ENCODE measurements at places on chromosomes 16 and 17.

DNA sequence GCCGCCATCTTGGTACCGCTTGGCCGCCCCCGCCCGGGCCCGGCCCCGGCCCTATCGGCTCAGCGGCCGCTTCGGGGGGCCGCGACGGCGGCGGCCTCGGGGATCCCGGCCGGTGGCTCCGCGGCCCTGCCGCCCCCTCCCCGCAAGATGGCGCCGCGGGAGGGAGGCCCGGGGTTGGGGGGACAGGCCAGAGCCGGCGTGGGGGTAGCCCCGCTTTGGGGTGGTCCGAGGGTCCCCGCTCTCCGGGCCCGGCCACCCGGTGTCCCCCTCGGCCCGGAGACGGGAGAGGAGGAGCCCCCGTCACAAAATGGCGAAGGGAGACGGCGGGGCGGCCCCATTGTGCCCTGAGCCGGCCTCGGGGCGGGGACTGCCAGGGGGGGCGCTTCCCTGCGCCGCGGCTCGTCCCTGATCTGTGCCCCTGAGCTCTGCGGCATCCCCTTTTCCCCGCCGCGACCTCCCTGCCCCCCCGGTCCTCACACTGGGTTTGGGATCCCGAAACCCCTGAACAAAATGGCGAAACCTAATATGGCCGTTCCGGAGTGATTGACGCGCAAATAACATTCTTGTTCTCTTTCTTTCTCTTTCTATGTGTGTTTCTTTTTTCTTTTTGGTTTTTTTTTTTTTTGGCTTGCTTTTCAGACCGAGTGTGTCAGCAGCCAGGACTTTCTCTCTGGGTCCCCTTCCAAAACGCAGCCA is 986 bp downstream of the HAPSTR1 start:
- DNase-seq = peak; percentile 60

- no peak for DNase-seq
Measured at GRCh38 chr16:30876867-30877266, 17.0 kb downstream of the BCL7C start.

- DNase-seq = no peak
Measured at GRCh38 chr17:14135906-14136590, 66.7 kb downstream of the COX10 start.

GRCh38 chr16:19644877-19645276 is 73.2 kb downstream of the KNOP1 start:
- DNase-seq = no peak

DNA sequence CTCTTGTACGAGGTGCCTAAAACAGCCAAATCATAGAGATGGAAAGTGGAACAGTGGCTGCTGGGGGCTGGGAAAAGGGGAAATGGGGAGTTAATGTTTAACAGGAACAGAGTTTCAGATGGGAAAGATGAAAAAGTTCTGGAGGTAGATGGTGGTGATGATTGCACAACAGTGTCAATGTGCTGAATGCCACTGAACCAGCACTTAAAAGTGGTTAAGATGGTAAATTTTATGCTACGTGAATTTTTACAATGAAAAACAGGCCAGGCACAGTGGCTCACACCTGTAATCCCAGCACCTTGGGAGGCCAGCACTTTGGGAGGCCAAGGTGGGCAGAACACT is 130.4 kb downstream of the C16orf78 start:
- no peak for DNase-seq

GRCh38 chr17:75635610-75636202 is 2.5 kb downstream of the SMIM5 start:
- no peak for DNase-seq

DNA sequence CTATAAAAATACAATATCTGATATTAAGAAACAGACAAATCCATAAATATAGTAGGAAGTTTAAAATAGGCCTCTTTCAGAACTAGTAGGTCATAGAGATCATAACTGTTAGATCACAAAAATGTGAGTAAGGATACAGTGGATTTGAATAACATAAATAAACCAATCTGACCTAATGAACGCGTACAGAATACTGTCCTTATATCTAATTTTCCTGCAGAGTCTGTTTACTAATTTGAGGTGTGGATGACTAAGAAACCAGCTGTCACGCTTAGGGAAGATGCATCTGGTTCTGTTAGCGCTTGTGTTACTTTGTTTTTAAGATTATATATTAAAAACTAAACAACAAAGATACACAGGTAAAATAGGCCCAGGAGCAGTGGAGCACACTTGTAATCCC is 14.8 kb downstream of the CPD start:
- no peak for DNase-seq

GRCh38 chr17:81429821-81430551 is 34.7 kb downstream of the BAHCC1 start:
- no peak for DNase-seq

GRCh38 chr17:7137171-7137943 is 22.7 kb upstream of the ASGR2 start:
- DNase-seq = no peak

DNA sequence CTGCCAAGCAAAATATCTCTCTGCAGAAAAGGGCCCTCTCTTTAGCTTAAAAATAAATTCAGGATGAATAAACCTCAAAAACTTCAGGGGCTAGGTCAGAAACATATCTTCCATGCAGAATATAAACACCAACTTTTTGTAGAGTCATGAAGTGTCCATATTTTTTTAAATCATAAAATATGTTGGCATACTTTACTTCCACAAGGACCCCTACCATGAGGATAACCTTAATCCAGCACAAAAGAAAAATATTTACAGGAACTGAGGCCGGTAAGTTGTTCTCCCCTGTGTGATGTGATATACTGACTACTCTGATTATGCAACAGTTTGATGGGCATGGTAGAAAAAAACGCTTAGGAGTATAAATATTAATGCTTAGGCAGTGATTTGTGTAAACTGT is 264.8 kb upstream of the CDH11 start:
- no peak for DNase-seq

DNA sequence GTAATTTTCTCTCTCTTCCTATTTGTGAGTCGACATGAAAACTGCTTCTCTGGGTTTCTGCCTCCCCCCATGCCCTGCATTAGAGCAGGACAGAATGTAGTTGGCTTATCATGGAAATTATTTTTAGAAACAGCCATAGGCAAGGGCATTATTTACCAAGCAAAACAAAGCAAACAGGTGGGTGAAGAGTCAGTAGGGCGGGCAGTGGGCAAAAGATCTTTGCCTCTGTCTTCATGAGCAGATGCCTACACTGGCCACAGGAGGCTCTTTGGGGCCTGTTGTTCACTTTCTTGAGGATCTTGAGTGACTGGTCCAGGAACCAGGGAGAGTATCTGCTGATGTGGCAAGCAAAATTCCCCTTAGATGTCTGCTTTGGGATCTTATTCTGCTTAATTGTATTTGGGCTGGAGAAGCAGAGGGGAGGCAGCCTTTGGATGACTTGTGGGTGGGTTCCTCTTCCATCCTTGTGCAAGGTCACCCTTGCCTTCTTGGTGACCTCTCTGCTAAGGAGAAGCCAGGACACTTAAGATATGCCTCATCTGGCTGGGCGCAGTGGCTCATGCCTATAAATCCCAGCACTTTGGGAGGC is 42.5 kb upstream of the CLEC19A start:
- no peak for DNase-seq

- no peak for DNase-seq
Measured at GRCh38 chr17:53470626-53471025, 352.1 kb upstream of the KIF2B start.

- peak; percentile 67 for DNase-seq
Measured at GRCh38 chr17:81387100-81388090, 7.9 kb upstream of the BAHCC1 start.

GRCh38 chr17:35116845-35117244 is 2.8 kb downstream of the RAD51D start:
- no peak for DNase-seq

DNA sequence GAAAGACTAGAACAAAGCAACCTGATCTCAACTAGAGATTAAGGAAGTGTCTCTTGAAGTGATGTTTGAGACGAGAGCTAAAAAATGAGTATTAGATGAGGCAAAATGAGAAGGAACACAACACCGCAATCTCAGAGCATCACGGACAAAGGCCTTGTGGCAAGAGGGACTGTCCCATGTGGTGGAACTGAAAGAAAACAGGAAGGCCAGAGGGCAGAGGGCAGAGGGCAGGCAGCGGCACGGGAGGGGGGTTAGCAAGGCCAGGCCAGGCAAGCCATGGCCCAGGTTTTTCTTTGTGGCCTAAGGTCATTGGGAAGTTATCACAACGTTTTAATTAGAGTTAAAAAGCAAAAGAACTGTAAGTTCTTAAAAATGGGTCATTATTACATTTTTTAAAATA is 22.5 kb downstream of the RPA1 start:
- no peak for DNase-seq

DNA sequence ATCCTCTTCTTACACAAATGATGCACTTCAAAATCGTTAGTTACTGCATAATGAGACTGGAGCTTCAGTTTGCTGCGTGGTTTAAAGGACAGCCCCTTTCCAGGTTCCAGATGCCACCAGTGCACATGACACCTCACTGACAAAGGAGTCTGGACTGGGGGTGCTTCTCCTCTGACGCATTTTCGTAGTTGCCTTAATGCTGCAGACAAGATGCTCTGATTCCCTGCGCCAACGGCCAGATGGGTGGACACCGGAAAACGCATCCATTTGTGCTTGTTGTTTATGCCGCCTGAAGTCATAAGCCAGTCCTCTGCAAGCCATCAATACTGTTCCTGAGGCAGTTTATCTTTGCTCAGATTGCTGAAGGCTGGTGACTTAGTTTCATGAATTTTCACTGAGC is 16.0 kb downstream of the FBXO31 start:
- DNase-seq = no peak

DNA sequence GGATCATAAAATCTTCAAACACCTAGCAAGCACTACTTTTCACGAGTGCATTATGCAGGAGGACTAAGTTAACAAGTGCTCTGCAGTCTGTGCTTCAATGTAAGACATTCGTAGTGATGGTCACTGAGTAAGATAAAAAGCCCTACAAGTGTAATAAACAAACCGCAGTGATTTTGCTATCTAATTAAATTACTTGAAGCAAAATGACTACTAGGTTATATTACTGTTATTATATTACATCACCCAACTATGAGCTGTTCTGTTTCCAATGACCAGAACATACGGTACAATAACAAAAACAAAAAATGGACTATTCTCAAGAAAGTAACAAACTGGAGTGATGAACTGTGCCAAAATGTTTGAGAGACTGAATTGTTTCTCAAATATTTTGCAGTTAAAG is 11.2 kb downstream of the KLHL10 start:
- no peak for DNase-seq

DNA sequence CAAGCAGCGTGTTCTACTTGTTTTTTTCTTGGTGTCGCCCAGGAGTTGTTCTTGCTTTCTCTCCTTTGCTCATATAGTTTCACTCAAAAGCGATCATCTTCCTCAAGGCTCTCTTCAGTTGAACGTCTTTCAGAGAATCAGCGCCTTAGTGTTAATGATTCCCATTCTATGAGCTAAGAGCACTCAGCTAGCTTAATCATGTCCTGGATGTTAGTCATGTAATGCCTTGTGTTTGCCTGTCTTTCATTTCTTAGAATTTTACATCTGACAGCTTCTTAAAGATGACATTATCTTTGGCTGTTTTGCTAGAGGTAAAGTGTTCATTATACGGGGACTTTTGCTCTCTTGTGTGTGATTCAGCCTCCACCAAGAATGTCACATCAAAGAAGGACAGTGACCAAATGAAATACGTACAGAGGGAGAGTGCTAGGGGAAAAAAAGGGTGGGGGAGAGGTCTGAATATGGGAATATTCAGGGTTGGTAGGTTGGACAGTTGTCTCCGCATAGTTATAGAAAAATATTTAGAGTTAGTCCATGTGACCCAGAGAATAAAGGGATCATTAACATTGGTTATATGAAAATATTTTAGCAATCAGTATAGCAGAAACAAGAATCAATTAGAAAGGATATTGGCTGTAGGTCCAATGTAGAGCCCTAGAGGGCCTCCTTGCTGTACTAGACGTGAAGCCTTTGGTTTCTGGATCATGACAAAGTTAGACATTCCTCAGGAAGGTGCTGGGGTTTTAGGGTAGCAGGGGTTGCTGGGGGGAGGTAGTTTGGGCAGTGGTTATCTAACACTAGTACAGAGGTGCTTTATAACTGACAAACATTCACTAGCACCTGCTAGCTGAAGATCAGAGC is 31.9 kb upstream of the ANKFN1 start:
- no peak for DNase-seq

DNA sequence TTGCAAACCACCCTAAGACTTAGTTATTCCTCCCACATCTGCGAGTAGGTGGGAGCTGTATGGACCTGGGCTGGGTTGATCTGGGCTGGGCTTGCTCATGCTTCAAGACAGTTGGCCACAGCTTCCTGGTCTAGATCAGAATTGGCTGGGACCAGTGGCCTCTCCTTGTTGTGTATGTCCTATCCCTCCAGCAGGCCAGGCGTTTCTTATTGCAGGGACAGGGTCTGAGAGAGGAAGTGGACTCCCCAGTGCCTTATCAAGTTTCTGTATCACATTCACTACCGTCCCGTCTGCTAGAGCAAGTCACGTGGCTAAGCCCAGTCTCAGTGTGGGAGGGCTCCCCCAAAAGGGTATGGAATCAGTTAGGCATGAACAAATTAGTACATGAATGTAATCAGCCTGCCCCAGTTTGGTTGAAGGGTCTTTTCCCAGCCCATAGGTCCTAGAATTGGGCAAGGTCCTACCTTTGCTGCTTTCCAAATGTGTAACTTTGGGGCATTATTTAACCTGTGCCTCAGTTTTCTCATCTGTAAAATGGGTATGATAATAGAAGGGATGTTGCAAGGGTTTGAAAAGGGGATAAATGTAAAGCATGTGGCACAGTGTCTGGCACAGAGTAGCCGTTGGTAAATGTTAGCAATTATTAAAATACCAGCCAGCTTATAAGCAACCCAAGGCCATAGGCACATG is 36.0 kb downstream of the NKD1 start:
- DNase-seq = no peak

- DNase-seq = peak; percentile 18
Measured at GRCh38 chr16:56603589-56603988, 4.8 kb upstream of the MT2A start.

GRCh38 chr16:20660325-20660724 is 37.2 kb downstream of the ACSM1 start:
- DNase-seq = no peak

Measured in CD4-positive, alpha-beta T cell treated with Interferon alpha-2 for 1 hour (primary cell).